ENCODE measurements at places on chromosomes 6 and 20.

- no peak for DNase-seq
These were observed 69.3 kb upstream of the STMND1 start for GRCh38 chr6:17032590-17032987.

DNA sequence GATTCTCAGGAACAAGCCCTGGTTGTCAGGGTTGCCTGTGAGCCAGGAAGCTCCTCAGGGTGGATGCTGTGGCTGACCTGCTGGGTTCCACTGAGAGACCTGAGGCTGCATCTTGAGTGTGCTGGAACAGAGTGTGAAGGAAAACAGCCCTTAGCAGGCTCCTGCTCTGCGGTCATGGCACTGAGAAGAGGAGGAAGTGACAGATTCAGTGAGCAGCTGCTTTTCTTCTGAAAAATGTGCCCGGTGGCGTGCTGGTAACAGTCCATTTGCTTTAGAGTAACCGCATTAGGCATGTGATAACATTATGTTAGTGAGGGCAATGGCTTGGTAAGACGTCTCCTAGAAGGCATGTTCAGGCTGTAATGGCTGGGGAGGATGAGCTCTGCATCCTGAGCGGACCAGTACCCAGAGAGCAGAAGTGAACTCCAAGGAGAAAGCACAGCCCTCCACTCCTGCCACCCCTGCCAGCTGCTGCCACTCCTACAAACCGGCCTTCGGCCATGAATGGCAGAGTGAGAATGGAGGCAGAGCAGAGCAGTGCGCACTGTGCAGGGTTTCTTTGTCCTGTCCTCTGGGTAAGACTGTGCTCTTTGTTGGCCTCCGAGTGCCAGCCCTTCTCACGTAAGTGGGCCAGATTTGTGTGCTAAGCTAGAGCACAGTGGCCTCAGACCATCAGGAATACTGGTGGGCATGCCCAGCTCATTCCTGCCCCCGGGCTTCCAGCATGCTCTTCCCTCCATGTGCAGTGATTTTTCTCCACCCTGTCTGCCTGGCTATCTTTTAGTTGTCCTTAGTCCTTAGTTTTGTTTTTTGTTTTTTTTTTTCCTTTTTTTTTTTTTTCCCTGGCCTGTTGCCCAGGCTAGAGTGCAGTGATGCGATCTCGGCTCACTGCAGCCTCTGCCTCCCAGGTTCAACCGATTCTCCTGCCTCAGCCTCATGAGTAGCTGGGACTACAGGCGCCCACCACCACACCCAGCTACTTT, 98.1 kb upstream of the VSTM2L start:
- no peak for DNase-seq

- DNase-seq, result no peak
These were observed 251.9 kb upstream of the RNF24 start for GRCh38 chr20:4267242-4267641.

DNA sequence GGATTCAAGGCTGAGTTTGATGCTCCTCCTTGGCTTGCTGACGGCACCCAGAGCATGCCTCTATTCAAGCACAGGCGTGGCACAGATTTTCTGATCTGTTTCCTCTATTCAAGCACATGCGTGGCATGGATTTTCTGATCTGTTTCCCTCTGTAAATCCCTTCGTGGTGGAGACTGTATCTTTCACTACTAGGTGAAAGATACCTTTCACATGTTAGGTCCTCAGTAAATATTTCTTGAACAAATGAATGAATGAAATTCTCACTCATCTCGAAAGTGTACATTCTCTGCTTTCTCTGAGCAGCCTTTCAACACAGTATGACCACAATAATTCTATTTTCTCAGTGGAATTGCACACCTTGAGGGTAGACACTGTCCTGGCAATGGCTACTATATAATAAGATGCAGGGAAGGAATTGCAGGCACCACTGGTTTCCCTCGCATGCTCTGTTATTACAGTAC, 72.6 kb upstream of the F13A1 start:
- DNase-seq, result no peak

- DNase-seq, result no peak
These were observed 154.0 kb upstream of the MANEA start for GRCh38 chr6:95423331-95423730.

- no peak for DNase-seq
These were observed 20.1 kb upstream of the FAM110A start for GRCh38 chr20:813390-813789.

DNA sequence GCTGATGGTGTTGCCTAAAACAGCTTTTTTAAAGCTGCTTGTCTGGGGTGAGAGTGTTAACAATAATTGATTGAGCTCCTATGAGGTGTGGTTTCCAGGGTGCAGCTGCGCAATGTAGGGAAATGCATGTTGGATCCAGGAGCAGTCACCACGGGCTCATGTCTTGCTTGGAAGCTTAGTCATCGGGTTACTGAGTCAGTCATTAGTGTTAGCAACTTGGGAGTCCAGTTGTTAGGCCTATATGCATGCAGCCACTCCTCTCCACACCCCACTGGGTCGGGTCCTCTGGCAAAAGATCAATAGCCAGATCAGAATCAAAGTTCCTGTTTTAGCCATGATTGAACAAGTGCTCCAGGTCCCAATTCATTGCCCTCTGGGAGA, 271.7 kb upstream of the CHD6 start:
- no peak for DNase-seq

DNA sequence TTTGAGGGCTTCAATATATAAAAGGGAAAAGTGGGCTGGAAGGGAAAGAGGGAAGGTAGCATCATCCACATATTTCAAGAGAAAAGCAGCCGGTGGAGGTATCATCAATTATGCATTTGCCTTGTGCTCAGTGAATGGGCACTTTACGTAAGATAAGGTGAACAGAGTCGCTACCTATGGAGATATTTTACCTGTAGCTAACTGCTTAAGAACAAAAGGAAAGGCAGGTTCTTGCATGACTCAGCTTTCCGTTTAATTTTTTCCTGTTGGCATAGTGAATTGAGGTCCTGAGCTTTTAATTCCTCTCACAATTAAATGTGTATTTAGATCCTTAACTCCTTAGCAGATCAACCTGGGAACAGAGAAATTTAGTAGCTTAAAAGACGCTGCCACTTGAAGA, 25.5 kb upstream of the PLCB4 start:
- DNase-seq, result no peak

DNA sequence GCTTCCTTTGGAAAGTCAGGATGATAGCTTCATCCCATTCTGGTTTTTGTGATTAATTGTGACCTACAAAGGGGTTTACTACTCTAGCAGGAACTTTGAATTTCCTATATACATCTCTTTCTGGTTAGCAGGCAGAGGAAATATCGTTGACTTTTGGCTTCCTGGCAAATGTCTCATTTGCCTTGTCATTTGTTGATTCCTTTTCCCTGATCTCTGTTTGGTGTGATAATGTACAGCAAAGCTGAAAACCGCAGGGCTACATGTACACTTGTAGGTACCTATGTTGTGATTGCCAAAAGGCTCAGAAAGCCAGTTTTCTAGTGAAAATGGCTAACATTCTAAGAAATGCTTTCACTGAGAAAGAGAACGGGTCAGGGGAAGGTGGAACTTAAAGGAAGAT, 44.3 kb downstream of the TOP1 start:
- no peak for DNase-seq
